Activated T-cell treated with anti-CD3 and anti-CD28 coated beads, Interleukin-2, amount 50 U/mL, for 72 hours (primary cell): ENCODE measurements at places on chromosomes 6 and 20. TPM values are rescaled to one million over a fixed set of nuclear protein-coding genes. Genes with fewer than 3 reads are reported as not detected.
A peak's percentile ranks its signal among the peaks of the same experiment; 100 is the strongest.

- DNase-seq, result peak; percentile 48
These were observed 25.8 kb upstream of the CCN6 start for GRCh38 chr6:112027942-112028674.

- no peak for DNase-seq
These were observed 255.0 kb upstream of the ZFP64 start for GRCh38 chr20:52446421-52447224.

DNA sequence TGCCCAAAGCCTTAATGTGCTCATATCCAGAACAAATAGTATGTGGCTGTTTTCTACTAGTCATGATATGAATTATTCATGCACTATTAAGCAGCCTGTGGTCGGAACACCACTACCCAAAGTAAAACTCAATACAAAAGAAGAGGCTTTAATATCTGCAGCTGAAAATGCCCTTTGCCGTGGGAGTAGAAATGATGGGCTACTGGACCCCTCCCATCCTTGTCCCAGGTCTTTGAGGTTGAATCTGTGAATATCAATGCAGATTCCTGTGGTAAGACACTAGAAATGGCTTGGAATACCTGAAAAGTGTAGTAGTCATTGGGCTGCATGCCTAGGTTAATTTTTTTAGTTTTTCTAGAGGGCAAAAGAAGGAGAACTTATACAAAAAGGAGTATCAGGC lies 303.7 kb downstream of the TBC1D7 start:
- DNase-seq, result no peak

DNA sequence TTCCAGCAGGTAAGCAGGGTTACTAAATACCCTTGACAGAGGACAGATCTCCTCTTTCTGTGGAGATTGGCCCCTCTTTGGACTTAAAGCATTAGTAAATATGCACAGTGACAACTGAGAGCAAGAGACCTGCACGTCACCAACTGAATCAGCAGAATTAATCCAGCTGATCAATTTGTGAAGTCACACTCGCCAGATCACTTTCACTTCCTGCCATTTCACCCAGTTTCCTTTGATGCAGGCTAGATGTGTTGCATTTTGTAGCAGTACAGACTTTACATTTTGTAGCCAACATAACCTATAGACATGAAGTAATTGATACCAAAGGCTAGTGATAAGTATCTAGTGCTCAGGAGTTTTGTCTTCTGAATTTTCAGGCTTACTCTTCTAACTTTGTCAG lies 11.9 kb downstream of the SYNE1 start:
- DNase-seq, result no peak

GRCh38 chr20:50129662-50130355 lies 16.9 kb upstream of the UBE2V1 start:
- DNase-seq, result no peak

- DNase-seq, result no peak
These were observed 24.1 kb downstream of the LGSN start for GRCh38 chr6:63295553-63296194.

DNA sequence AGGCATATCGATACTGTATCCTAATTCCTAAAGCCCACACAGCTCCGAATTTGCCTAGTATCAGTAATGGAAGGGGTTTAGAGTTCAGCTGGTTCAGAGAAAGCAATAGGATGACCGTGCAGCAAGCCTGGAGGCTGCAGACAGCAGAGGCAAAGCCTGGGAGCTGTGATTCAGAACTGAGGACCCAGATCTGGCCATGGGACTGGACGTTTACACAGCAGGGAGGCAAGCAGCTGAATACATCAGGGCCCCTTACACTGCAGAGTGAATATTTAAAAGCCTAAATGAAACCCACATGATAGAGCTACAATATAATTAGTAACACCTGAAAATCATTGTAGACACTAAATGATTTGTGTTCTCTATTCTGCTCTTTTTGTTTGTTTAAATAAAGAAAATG lies 38.0 kb downstream of the ELOVL2 start:
- DNase-seq, result no peak

DNA sequence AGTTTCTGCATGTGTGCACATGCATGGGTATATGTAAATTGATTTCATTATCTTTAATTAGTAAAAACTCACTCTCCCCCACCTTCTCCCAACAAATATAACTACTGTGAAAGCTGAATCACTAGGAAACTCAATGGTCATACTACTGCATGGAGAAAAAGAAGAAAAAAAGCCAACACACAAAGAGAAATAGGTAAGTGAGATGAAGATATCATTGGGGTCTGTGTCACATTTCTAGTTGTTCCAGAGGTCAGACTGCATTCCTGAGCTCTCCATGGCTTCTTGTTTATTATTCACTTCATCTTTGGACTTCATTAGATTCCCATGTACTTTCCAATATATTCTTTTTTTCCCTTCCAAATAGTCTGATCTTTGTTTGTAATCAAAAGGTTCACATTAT lies 98.2 kb downstream of the PTPRK start:
- no peak for DNase-seq

- peak; percentile 25 for DNase-seq
These were observed 66.4 kb upstream of the PDE10A start for GRCh38 chr6:165729307-165729936.

DNA sequence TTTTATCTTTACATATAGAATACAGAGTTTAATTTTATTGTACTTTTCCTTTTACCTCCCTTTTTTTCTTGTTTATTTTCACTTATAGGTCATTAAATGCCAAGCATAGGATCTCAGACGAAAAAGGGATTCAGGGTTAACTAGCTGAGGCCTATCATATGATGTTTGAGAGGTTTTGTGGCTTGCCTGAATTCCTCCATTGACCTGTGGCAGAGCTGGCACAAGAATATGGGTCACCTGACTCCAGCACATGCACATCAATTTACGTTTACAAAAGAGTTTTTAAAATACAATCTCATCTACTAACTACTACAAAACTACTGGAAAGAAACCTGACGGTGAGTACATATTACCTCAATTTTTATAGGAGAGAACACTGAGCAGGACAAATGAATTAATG lies 60.4 kb downstream of the SGK1 start:
- DNase-seq, result no peak

DNA sequence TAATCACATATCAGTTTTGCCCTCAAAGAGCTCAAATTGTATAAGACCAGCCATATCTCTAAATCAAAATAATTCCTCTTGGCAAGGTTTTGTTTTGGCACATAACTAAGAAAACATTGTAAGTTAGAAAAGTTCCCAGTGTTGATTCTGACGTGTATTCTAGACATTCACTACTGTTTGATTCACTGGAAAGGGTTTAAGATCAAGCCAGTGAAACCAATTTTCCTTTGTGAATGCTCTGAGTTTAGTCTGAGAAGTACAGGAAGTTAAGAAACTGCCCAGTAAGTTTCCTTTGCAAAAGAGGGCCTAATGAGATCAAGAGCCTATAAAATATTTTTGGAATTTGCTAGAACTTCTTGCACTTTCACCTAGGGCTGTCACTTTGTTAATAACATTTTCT lies 143.0 kb downstream of the FNDC1 start:
- DNase-seq, result no peak

- DNase-seq, result no peak
These were observed 56.4 kb upstream of the PTGIS start for GRCh38 chr20:49624317-49624716.

GRCh38 chr6:63899550-63899949 lies 263.9 kb downstream of the PHF3 start:
- no peak for DNase-seq

DNA sequence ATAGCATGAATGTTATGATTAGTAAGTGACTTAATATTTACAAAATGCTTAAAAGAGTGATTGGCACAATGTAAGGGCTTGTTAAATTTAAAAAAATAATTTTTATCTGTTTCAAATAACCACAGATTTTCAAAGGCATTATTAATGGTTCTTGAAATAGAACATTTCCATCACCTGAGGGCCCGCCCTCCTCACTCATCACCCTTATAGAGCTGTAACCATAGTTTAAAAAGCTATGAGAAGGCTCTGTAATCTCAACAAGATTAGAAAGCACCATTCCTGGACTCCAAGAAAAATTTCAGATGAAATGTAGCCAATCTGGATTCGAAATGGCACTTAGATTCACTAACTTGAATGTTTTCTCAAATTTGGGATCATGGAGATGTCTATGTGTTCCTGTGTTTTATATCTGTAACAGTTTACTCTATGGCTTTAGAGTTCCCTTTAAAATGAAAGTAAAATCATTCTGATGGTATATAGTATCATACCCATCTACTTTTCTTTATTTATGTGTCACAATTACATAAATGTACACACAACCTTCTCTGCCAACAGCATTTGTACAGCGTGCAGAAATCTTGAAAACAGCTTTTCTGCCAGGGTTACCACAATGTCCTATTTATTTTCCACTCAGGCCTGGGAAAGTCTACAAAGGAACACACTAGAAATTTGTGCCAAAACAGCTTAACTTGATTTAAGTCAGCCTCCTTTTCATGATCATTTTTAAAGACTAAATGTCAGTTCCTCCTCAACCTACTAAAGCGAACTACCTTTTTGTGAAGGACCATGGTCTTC lies 207.7 kb downstream of the TBX18 start:
- no peak for DNase-seq

- no peak for DNase-seq
These were observed 170.3 kb downstream of the TSHZ2 start for GRCh38 chr20:53142225-53143127.

- DNase-seq, result peak; percentile 6
These were observed 152.2 kb upstream of the SOX4 start for GRCh38 chr6:21441386-21441785.

Gene RBM24
- total RNA-seq, result not detected

Gene TMEM170B
- total RNA-seq, result 1.0 TPM
